ENCODE measurements at places on chromosomes 11 and 22. TPM values are rescaled to one million over a fixed set of nuclear protein-coding genes. Genes with fewer than 3 reads are reported as not detected.

- H3K4me1 ChIP-seq = no peaks in the 10 kb centered on the region
- no peak overlapping the region for H3K4me3 ChIP-seq
- no peak overlapping the region for H3K27ac ChIP-seq
- no peaks in the 10 kb centered on the region for H3K27me3 ChIP-seq
- DNase-seq = no peak
These were observed 292.8 kb upstream of the SYN3 start for GRCh38 chr22:33350961-33351360.

DNA sequence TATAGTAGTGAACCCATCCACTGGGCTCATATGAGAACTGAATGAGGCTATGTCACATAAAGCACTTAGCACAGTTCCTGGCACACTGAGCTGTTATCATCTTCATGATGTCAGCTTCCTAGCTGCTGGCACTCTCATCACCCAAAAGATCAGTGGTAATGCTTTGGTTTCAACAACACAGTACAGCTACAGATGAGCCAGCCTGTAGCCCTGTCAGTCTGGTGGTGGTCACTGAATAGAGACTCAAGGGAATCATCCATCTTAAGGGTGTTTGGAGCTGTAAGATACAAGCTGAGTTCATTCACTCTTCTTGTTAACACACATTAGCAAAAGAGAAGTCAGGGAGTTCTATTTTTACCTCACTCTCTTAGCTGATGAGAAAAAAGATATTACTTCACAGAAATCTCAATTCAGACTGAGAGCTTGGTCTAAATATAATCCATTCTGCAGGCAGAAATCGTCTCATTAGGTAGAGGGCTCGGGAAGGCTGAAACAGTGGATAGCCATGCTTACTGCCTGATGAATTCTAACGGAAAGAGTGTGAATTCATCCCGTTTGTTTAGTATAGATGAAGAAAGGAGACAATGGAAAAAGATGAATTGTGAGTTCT lies 6.3 kb upstream of the SLC1A2 start:
- DNase-seq = no peak
- no peaks in the 10 kb centered on the region for H3K36me3 ChIP-seq
- H3K27ac ChIP-seq = no peak overlapping the region
- no peaks in the 10 kb centered on the region for H3K4me1 ChIP-seq
- H3K27me3 ChIP-seq = no peaks in the 10 kb centered on the region
- H3K4me3 ChIP-seq = no peak overlapping the region

- peak overlapping the region; percentile 60 for H3K4me3 ChIP-seq
- H3K4me1 ChIP-seq = peaks cover 41% of the 10 kb centered on the region
- no peaks in the 10 kb centered on the region for H3K36me3 ChIP-seq
- H3K27ac ChIP-seq = peak overlapping the region; percentile 92
- no peak for DNase-seq
- no peaks in the 10 kb centered on the region for H3K27me3 ChIP-seq
These were observed 396 bp downstream of the NPAT start for GRCh38 chr11:108221911-108222573.

- H3K4me1 ChIP-seq = no peaks in the 10 kb centered on the region
- DNase-seq = peak; percentile 29
- no peak overlapping the region for H3K4me3 ChIP-seq
- H3K27ac ChIP-seq = no peak overlapping the region
- no peaks in the 10 kb centered on the region for H3K27me3 ChIP-seq
- H3K36me3 ChIP-seq = no peaks in the 10 kb centered on the region
These were observed 342.3 kb downstream of the CADM1 start for GRCh38 chr11:115161876-115162275.

DNA sequence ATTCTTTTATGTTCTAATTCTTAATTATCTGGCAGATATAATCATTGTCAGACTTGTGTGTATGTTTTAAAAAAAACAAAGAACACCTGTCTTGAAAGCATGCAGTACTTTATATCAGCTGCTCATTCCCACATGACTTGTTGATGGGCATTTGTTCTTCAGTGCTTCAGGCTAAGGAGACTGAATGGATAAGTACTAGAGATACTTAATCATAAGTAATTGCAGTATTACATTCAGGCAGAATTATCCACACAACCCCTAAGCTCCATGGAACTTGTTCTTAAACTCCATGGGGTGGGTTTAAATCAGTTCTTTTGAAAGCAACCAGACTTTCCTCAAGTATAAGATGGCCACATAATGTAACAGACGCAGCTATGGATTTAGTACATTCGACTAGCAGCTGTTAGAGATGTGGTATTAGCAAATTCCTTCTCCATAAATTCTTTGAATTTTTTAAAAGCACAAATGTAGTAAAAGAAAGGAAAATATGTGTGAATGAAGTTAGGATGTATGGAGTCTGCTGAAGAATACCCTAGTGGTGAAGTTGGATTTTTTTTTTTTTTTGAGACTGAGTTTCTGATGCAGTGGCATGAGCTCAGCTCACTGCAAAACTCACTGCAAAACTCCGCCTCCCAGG lies 3.0 kb downstream of the JAM3 start:
- H3K4me3 ChIP-seq = no peak overlapping the region
- peaks cover 6% of the 10 kb centered on the region for H3K4me1 ChIP-seq
- no peak overlapping the region for H3K27ac ChIP-seq
- DNase-seq = no peak
- no peaks in the 10 kb centered on the region for H3K36me3 ChIP-seq

GRCh38 chr11:126518972-126519690 lies 163.6 kb downstream of the ST3GAL4 start:
- H3K27me3 ChIP-seq = no peaks in the 10 kb centered on the region
- H3K36me3 ChIP-seq = no peaks in the 10 kb centered on the region
- no peak for DNase-seq
- H3K4me3 ChIP-seq = no peak overlapping the region
- no peak overlapping the region for H3K27ac ChIP-seq

DNA sequence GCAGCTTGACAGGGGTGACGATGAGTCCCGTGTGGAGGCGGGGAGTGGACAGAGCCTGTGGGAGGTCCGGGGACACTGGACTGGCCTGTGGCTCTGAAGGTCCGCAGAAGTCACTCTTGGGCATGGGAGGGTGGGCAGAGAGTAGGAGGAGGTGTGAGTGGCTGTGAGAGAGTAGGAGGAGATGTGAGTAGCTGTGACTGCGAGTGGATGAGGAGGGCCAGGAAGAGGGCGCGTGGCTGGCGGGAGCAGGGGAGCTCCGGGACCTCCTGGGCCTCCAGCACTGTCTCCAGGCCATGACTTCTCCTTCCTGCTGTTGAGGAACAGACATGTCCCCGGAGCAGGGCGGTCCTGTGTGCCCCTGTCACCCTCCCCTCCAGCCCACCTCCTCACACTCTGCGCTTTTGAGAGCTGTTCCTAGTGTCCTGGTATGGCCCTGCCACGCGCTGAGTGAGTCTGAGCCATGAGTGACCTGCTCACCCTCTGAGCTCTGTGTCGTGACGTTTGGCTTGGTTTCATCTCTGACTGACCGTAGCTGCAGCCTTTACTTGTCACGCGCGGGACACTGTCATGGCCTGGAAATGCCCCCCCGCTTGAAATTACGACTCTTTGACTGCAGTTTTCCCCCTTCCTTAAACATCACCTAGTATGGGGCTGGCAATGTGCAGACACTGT lies 391.5 kb downstream of the TBC1D22A start:
- no peaks in the 10 kb centered on the region for H3K27me3 ChIP-seq
- peak; percentile 53 for DNase-seq
- no peaks in the 10 kb centered on the region for H3K4me1 ChIP-seq

DNA sequence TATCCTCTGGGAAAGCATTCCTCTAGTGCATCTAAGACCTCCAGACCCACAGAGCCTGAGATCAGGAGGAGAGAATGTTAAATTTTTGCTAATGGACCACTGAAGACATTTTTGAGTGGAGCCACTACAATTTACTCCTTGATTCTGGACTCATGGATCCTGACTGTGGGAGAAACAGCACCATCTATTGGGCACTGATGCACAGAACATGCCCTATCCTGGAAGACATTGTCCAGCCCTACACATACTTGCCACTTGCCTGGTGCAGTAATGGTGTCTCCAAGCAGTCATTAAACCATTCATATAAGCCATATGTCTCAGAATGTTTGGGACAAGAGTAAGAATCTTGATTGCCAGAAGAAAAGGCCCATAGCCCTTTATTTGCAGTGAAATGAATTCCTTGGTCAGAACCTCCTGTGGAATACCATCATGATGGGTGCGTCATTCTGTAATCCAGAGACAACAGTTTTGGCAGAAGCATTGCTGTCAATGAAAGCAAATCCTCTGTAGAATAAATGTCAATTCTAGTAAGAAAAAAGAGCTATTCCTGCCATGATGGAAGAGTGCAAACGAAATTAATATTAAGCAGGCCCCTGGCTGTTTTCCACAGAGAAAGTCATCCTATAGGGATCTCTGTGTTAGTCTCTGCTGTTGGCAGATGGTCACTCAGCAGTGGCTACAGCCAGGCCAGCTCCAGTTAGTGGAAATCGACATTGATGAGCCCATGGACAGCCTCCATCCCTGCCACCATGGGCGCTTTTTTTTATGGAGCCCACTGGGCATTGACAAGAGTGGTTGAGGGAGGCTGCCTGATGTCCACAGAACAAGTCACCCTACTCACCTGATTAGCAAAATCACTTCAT lies 43.5 kb downstream of the GGTLC2 start:
- H3K27me3 ChIP-seq = no peaks in the 10 kb centered on the region
- no peaks in the 10 kb centered on the region for H3K36me3 ChIP-seq
- peaks cover 2% of the 10 kb centered on the region for H3K4me1 ChIP-seq
- peak; percentile 41 for DNase-seq
- no peak overlapping the region for H3K27ac ChIP-seq

DNA sequence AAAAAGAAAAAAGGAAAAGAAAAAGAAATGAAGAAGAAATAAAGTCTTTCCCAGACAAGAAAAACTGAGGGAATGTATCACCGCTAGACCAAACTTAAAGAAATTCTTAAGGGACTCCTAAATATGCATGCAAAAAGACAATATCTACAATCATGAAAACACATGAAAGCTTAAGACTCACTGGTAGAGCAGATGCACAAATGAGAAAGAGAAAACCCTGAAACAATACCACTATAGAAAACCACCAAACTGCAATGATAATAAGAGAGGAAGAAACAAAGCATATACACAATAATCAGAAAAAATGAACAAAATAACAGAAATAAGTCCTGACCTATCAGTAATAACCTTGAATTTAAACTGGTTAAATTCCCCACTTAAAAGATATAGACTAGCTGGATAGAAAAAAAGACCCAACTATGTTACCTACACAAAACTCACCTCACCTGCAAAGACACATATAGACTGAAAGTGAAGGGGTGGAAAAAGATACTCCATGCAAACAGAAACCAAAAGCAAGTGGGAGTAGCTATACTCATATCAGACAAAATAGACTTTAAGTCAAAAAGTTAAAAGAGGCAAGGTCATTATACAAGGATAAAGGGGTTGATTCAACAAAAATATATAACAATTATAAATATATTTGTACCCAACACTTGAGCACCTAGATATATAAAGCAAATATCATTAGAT lies 61.3 kb upstream of the NARS2 start:
- no peak overlapping the region for H3K27ac ChIP-seq
- H3K27me3 ChIP-seq = no peaks in the 10 kb centered on the region
- H3K36me3 ChIP-seq = no peaks in the 10 kb centered on the region
- no peak overlapping the region for H3K4me3 ChIP-seq
- no peak for DNase-seq
- no peaks in the 10 kb centered on the region for H3K4me1 ChIP-seq

- H3K4me1 ChIP-seq = peaks cover 46% of the 10 kb centered on the region
- peak; percentile 21 for DNase-seq
- H3K27ac ChIP-seq = peak overlapping the region; percentile 94
- H3K4me3 ChIP-seq = peak overlapping the region; percentile 78
- no peaks in the 10 kb centered on the region for H3K27me3 ChIP-seq
- H3K36me3 ChIP-seq = no peaks in the 10 kb centered on the region
These were observed 431 bp downstream of the KMT2A start for GRCh38 chr11:118436639-118437207.

GRCh38 chr11:60991457-60991856 lies 20.0 kb downstream of the CD6 start:
- no peak overlapping the region for H3K4me3 ChIP-seq
- no peak overlapping the region for H3K27ac ChIP-seq
- no peaks in the 10 kb centered on the region for H3K27me3 ChIP-seq
- H3K36me3 ChIP-seq = no peaks in the 10 kb centered on the region
- no peak for DNase-seq

DNA sequence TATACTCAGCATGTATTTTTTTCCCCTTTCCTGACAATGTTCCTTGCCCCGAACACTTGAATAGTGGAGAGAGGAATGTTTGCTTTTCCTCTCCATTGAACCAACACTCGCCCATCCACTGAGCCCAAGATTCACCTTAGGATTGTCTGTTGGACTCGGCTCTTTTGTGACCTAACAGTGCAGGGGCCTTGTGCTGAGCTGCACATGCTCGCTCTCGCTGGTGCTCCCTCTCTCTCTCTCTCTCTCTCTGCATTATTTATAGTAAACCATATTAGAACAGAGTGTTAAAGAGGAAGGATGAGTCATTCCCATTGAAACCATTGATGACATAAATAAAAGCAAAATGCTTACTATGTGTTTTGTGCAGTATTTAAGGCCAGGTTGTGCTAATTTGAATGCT lies 20.7 kb downstream of the ZBTB16 start:
- no peaks in the 10 kb centered on the region for H3K27me3 ChIP-seq
- peak overlapping the region; percentile 87 for H3K27ac ChIP-seq
- DNase-seq = no peak
- H3K4me3 ChIP-seq = no peak overlapping the region
- H3K36me3 ChIP-seq = peaks cover 31% of the 10 kb centered on the region
- H3K4me1 ChIP-seq = peaks cover 100% of the 10 kb centered on the region

DNA sequence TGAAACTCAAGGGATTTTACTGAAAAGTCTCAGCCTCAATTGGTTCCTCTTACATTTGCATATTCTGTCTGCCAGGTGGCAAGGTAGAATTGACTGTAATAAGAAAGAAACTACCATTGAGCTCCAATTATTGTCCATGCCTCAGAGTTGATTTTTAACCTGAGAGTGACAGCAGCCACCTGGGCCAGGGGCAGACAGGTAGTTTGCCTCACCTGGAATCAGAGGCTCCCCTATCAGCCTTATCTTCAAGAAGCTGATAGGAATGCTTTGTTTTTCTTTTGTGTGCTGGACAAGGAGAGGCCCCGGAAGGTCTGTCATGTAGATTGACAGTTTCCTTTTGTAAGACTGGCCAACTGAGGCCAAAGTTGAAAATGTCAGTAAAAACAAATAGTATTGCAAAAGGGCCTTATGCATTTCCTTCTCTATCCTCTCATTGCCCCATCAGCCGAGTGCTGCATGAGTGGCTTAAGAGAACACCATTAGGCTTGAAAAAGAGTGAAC lies 34.1 kb downstream of the CD44 start:
- peak overlapping the region; percentile 73 for H3K27ac ChIP-seq
- no peak overlapping the region for H3K4me3 ChIP-seq
- peaks cover 55% of the 10 kb centered on the region for H3K4me1 ChIP-seq
- DNase-seq = peak; percentile 79

Gene SYT7
- 5.2 TPM for total RNA-seq

Gene MYO18B
- not detected for total RNA-seq

Gene KDM4D
- not detected for total RNA-seq

Gene PGM2L1
- 6.1 TPM for total RNA-seq

Gene CATSPER1
- 3.0 TPM for total RNA-seq

Gene OR4B1
- not detected for total RNA-seq

Gene TBX10
- not detected for total RNA-seq
